Left hindlimb (tissue), 1 donor: ENCODE measurements at places on chromosomes 2 and 18.
A peak's percentile ranks its signal among the peaks of the same experiment; 100 is the strongest.

GRCh38 chr2:11492720-11493119 lies 26.8 kb upstream of the E2F6 start:
- no peak for DNase-seq

DNA sequence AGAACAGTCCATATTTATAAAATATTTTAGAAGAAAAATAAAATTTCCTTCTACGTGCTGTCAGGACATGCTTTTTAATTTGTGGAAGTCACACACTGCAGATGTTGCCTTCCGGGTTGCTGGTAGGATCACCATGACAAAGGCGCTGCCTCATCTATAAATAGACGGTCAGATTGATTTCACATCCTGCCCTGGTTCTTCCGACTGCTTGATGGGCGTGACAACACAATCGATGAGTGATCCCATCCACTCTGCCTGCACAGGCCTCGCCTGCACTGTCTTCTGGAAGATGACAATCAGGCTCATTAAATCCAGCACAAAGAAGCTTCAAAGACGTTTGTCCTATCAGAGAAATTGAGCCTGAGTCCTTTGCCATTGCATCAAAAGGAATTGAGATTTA lies 318.9 kb upstream of the TRIB2 start:
- DNase-seq, result peak; percentile 37

GRCh38 chr2:135573620-135574019 lies 42.3 kb downstream of the R3HDM1 start:
- no peak for DNase-seq

DNA sequence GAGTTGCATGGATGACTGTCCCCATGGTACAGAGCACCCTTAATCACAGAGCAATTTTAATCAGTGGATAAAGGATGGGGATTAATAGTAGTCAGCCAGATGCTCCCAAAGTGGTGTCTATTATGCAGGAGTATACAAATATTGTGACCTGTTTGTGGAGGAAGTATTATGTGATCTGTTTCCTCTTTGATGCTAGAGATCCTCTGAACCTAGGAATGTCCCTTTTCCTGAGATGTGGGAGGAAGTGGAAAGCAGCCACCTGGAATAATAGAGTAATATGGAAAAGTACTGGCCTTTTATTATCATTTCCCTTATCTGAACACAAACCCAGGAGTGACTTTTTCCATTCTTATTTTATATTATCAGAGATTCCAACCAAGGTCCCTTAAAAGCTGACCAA lies 94.2 kb upstream of the EFEMP1 start:
- no peak for DNase-seq

- DNase-seq, result no peak
Measured at GRCh38 chr2:96737831-96738230, 2.0 kb downstream of the LMAN2L start.

DNA sequence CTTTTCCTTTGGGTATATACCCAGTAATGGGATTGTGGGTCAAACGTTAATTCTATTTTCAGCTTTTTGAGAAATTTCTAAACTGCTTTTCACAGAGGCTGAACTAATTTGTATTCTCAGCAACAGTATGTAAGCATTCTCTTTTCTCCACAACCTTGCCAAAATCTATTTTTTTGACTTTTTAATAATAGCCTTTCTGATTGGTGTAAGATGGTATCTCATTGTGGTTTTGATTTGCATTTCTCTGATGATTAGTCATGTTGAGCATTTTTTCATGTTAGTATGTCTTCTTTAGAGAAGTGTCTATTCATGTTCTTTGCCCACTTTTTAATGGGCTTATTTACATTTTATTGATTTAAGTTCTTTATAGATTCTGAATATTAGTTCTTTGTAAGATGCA lies 145.5 kb downstream of the TRABD2A start:
- no peak for DNase-seq

DNA sequence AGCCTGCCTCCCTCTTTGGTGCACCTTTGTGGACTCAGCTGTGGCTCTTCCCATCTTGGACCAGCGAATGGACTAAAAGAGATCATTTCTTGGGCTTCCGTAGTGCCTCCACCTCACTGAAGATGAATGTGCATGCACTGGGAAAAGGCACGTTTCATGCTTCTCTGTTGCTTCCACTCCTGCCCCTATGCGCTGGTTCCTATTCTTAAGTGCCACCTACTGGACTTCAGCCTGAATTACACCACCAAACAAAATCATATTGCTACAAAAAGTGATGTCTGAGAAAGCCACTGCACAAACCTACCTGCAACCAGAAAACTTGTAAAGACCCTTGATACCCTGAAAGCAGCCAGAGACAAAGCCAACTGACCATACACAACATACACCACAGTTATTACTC lies 695.6 kb downstream of the TSN start:
- no peak for DNase-seq

DNA sequence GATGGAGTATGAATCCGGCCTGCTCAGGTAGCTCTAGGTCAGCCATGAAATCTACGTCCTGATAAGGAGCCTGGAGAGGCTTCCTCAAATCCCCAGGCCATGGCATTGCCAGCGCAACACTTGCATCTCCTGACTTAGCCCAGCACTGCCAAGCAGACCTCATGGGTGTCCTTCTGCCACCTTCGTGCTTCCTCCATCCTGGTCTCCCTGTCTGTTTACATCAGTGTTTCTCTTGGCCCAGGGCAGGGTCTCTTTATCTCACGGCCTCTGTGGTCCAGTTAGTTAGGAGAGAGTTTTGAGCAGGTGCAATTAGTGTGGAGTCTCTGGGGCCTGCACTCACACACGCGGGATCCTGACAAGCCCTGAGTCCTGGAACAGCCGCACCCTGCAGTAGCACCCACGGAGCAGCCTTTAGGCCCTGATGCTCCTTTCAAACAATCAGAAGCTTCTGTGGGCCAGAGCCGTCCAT lies 193.1 kb upstream of the ARL4C start:
- no peak for DNase-seq

DNA sequence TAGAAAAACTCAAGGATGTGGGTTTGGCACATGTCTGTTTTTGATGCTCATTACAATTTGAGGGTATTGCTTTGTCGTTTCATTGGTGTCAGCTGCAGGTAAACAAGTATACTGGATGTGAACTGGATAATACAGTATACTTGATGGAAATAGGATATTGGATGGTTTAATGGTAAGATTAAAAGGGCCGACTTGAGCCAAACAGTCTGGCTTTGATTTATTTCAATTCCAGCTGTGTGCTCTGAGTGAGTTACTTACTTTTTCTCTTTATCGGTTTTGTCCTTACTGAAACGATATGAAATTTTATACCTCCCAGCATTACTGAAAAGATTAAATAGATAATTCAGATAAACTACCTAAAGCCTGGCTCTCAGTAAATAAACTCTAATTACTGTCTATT lies 227.6 kb downstream of the ASXL3 start:
- DNase-seq, result no peak

- DNase-seq, result no peak
Measured at GRCh38 chr2:98170076-98170475, 83.1 kb downstream of the VWA3B start.

DNA sequence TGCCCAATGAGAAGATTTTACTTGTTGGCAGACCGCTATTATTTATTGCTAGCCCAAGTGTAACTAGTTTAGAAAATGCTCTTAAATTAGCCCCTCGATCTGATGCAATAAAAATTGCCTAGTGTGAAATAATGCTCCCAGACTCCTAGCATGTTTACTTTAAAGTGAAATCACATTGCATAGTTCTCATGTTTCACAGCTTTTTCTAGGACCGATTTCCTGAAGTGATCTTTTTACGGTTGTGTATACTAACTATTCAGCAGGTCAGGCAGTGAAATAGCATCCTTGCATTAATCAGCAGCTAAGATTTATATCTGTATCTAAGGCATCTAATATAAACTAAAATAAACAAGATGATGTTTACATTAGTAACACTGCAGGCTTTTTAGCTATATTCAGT lies 52.4 kb downstream of the PMS1 start:
- DNase-seq, result no peak

- DNase-seq, result no peak
Measured at GRCh38 chr2:205849136-205849535, 166.8 kb downstream of the NRP2 start.

DNA sequence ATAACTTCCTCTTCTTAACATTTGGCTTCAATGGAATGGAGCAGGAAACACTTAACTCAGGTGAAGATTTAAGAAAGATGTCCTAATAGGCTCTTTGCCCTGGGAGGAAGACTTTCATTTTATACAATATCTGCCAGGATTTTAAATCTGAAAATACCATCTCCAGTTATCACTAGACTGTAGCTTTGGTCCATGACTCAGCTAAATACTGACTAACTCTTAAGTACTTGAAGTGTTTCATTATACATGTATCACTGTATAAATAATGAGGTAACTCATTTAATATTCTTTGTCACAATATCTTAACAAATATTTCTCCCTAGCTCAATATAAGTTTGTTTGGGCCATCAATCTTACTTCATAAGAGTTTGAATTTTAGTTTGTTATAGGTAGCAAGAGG lies 34.7 kb downstream of the RBKS start:
- DNase-seq, result no peak

GRCh38 chr18:58955738-58956137 lies 91.1 kb downstream of the ZNF532 start:
- DNase-seq, result no peak

GRCh38 chr18:63850020-63850419 lies 37.5 kb upstream of the SERPINB2 start:
- DNase-seq, result no peak

GRCh38 chr2:3647246-3647645 lies 10.8 kb upstream of the ALLC start:
- no peak for DNase-seq

- DNase-seq, result no peak
Measured at GRCh38 chr2:1020206-1020605, 69.6 kb downstream of the SNTG2 start.

- no peak for DNase-seq
Measured at GRCh38 chr2:279366-279765, 8.5 kb downstream of the ALKAL2 start.

DNA sequence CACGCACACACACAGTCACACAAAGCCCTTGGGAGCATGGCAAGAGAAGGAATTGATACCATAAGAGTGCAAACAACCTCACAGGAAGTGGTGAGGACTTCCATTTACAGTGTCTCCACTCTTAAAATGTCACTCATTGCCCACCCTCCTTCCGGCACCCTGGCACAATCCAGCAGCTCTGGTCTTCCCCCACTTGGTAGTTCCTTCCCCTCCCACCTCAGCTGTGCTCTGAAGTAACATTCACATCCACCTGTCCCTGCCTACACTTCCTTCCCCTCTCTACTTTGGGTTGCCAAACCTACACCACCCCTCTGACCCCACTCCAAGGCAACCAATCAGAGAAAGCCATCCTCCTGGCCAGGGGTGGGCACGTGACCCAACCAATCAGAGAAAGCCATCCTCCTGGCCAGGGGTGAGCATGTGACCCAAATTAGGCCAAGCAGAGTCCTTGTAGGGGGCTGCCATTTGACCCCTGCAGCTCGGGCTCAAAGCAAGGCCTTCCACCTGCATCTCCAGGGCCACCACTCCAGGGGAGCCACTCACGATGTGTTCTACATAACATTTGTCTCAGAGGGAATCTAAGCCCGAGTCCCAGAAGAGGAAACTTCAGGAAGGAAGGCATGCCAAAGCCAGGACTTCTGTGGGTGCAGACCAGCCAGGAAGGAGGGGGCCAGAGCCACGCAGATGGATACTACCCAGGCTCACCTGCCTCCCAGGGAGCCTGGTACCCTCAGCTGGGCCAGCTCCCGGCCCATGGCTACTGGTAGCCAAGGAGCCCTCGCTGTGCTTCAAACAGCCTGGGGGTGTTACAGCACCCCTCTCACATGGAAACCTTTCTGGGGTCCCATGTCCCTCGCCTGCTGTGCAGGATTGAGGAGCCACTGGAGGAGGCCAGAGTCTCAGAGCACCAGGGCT lies 21.2 kb downstream of the CYP26B1 start:
- DNase-seq, result no peak

DNA sequence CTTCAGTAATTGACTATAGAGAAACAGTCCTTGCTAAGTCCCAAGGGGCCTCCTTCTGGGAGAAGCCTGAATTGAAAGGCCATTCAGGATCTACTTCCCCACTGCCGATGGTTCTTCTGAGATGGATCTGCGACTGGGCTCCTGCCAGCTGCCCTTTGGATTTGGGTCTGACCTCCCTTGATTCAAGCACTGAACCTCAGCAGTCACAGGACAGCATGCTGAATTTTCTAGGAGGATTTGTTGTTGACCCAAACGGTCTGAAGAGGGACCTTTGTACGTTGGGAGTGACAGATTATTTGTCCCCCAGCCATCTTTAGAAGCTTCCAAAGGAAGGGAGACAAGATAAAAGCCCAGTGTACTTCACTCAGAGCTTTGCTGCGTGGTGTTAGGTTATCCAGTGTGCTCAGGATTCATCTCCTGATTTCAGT lies 67.1 kb downstream of the NXPH2 start:
- no peak for DNase-seq

- no peak for DNase-seq
Measured at GRCh38 chr2:136932700-136933099, 167.4 kb downstream of the THSD7B start.

DNA sequence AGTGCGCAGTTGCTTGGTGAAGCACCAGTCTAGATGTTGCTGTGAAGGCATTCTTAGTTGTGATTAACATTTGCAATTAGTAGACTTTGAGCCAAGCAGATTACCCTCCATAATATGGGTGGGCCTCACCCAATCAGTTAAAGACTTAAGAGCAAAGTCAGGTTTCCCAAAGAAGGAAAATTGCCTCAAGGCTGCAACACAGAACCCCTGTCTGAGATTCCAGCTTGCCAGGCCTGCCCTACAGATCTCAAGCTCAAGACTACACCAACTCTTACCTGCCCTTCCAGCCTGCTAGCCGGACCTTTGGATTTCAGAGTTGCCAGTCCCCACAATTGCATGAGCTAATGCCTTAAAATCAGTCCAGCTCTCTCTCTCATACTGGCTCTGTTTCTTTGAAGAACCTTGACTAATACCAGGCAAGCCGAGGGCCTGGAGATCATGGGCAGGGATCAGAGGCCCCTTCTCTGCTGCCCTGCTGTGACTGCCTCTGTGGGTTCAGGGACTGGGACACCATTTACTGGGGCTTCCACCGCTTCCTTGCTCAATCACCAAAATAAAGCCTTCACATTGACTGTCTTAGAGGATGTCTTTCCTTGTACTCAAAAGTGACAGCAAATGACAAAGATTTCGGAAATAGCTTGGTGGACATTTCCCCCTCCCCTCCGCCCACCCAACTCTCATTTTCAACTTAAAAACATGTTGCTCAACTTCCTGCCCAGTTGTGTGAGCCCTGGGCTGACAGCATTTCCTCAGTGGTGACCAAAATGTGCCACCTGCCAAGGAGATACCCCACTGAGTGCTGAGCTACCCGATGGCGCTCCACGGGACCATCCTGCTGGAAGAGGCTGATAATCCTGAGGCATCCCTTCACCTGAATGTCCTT lies 86.7 kb downstream of the GALNT14 start:
- no peak for DNase-seq
